ENCODE measurements at places on chromosomes 12 and 14.
A peak's percentile ranks its signal among the peaks of the same experiment; 100 is the strongest.

- DNase-seq: no peak
These were observed 2.0 kb upstream of the MDM1 start for GRCh38 chr12:68334132-68334531.

DNA sequence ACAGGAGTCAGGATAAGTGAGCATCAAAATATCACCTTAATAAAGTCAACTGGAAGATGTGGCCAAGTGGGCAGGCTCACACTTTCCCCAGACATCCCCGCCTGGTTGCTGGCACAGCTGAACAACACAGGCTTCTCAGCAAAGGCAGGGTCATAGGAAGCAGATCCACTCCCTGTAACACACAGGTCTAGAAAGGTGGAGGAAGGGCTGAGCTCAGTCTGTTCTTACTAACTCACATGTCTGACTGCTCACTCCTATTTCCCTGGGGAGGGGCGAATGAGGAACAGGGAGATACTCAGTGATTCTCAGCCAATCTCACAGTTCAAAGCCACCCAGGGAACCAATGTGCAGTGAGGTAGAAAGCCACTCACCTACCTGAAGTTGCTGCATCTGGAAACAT, 45.0 kb upstream of the AMN1 start:
- peak; percentile 53 for DNase-seq

DNA sequence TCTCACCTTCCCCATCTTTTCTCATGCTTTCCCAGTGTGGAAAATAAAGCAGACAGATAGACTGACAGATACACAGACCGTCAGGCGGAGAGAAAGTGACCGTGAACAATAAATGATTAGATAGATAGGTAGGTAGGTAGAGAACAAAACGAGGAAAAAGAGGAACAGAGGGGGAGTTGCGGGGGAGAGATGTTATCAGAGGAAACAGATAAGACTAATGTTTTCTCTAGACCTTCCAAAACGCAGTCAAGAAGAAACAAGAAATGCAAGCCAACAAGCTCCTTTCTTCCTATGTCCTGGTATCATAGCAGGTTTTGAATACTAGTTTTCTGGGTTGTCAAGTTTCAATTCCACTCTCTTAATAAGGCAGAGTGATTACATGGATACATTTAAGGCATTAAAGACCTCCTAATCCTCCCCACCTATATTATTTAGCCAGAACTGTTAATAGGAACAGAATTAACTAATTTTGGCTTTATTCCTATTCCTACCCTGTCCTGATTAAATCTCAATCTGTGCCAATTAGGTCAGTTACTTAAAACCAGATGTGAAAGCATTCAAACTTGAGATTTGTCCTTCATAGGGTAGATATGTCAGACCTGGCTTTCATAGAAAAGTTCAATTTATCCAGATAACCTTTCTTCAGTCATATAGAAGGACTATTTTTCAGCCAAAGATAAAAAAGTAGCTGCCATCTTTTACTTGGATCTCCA, 89.0 kb upstream of the PTPRR start:
- DNase-seq: no peak

- no peak for DNase-seq
These were observed 47.2 kb downstream of the FGD4 start for GRCh38 chr12:32446316-32447119.

GRCh38 chr12:123498126-123498825, 35.2 kb downstream of the RILPL1 start:
- peak; percentile 39 for DNase-seq

- no peak for DNase-seq
These were observed 50.7 kb upstream of the ATF7IP start for GRCh38 chr12:14314801-14315200.

- no peak for DNase-seq
These were observed 127.7 kb downstream of the TMEM30B start for GRCh38 chr14:61153431-61153830.

- DNase-seq: no peak
These were observed 9.3 kb downstream of the PEBP1 start for GRCh38 chr12:118145113-118145797.

GRCh38 chr14:75279763-75280290, 1.2 kb downstream of the FOS start:
- no peak for DNase-seq

DNA sequence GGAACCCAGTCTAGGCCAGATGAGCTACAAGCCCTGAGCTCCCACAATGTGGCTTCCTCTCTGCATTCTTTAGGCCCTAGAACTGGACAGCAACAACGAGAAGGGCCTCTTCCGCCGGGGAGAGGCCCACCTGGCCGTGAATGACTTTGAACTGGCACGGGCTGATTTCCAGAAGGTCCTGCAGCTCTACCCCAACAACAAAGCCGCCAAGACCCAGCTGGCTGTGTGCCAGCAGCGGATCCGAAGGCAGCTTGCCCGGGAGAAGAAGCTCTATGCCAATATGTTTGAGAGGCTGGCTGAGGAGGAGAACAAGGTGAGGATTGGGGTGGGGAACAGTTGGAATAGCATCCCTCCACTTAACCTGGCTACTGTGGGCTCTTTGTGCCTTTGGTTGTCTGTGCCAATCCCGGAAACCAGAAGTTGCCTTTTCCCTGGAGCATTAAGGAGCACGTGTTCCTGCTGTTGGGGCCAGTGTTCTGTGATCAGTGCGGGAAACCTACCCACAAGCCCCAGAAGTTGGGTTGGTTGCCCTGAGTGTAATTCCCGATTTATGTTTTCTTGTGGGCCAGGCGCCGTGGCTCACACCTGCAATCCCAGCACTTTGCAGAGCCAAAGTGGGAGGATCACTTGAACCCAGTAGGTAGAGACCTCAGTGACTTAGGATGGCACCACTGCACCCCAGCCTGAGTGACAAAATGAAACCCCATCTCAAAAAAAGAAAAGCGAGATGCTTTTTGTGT, 6.4 kb downstream of the FKBP4 start:
- no peak for DNase-seq

GRCh38 chr12:6279256-6279628, 31.2 kb upstream of the PLEKHG6 start:
- no peak for DNase-seq

DNA sequence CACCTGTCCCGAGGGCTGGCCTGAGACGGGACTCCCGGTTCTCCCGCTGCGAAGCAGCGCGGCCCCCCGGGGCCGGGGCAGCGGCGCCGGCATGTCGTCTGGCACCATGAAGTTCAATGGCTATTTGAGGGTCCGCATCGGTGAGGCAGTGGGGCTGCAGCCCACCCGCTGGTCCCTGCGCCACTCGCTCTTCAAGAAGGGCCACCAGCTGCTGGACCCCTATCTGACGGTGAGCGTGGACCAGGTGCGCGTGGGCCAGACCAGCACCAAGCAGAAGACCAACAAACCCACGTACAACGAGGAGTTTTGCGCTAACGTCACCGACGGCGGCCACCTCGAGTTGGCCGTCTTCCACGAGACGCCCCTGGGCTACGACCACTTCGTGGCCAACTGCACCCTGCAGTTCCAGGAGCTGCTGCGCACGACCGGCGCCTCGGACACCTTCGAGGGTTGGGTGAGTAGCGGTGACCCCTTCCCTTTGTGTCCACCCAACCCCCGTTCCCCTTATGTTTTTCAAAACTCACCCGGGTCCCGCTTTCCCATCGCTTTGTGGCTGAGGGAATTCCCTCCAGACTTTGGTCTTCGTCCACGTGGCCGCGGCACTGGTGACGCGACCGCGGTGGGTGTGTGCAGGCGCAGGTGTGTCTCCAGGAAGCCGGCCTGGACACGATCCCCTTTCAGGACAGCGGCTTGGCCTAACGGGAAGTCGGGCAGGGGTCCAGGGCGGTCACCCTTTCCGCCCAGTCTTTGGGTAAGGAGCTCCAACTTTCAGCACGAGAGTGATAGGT, 826 bp downstream of the PRKCH start:
- no peak for DNase-seq

- no peak for DNase-seq
These were observed 102.5 kb downstream of the LGMN start for GRCh38 chr14:92645841-92646478.

DNA sequence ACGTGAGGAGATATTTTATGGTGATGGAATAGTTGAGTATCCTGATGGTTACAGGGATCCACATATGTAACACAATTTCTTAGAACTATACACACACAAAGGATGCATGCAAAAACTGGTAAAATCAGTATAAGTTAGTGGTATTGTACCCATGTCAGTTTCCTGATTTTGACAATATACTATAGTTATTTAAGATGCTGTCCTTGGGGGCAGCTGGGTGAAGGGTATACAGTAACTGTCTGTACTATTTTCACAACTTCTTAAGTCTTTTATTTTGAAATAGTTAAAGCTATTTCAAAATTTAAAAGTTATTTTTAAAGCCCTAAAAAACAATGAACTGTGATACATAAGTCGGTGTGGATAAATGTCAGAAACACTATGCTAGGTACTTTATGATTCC, 24.5 kb upstream of the POLR3B start:
- no peak for DNase-seq

DNA sequence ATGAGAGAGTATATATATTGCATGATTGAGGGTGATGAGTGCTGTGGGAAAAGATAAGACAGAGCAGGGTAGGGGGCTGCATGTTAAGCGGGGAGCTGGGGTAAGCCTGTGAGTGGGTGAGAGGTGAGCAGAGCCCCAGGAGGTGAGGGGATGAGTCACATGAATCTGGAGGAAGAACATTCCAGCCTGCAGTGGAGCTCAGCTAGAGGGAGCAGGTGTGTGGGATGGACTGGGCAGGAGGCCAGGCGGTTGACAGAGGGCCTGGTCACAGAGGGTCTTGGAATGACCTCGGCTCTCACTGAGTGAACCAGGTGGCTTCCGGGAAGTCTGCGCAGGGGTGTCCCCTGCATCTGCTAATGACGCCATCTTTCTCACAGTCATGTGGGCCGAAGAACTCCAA, 44.4 kb downstream of the GIT2 start:
- DNase-seq: no peak

DNA sequence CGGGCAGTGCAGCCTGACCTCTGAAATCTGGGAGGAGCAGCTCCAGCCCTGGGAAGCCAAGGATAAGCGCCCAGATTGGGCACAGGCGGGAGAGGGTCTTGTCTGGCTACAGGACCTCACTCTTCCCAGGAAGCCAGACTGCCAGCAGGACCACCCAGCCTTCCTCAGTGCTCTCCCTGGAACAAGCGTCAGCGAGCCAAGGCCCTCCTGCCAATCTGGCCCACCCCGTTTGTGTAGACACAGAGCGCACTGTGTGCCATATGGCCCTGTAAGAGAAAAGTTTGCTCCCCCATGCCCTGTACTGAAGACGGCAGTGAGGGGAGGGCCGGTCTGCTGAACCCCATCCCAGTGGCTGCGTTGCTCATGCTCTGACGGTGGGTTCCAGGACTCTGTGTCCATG, 1.2 kb upstream of the C14orf180 start:
- DNase-seq: no peak

- no peak for DNase-seq
These were observed 29.1 kb upstream of the AEBP2 start for GRCh38 chr12:19410211-19410610.

DNA sequence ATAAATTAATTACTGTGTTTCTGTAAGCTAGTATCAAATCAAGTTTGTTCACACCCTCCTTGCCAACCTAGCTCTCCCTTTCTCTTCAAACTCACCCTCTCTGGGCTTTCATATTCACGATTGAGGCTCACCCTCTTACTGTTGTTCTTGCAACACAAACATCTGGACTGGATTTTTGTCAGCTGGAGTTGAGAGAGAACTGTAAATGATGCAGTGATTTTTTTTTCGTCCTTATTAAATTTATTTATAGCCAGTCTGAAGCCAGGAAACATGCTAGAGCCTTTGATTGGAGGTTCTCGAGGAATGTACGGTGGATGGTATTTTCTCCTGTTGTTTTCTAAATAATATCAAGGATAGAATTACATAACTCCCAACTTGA, 485.1 kb downstream of the ZFP36L1 start:
- no peak for DNase-seq

DNA sequence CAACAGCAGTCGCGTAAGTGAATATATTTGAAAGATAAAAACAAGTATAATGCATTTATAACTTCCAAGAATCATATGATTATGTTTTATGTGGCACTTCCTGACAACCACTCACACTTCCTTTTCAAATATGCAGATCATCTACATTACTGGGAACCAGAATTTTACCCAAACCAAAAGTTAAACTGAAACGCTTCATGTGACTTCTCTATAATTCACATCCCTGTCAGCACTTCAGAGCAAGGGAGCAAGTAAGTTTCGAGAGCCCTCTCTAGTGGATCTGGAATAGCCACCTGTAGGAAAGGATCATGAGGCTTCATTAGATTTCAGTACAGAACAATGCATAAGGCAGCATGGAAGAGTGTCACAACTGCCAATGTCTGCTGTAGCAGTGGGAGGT, 13.7 kb upstream of the ALX1 start:
- DNase-seq: no peak

DNA sequence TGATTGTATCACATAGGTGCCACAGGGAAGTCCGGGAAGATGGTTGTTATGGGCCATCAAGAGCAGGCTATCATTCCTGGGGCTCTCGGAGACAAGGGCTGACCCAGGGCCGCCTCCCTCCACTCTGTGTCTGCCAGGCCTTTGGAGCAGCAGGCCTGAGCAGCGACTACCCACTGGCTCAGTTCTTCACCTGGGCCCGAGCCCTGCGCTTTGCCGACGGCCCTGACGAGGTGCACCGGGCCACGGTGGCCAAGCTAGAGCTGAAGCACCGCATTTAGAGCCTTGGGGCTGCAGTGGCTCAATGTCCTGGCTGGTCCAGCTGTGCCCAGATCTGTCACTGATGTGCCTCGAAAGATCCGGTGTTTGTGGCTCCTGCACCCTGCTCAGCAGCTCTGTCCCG, 10.5 kb upstream of the ALDH2 start:
- DNase-seq: no peak

DNA sequence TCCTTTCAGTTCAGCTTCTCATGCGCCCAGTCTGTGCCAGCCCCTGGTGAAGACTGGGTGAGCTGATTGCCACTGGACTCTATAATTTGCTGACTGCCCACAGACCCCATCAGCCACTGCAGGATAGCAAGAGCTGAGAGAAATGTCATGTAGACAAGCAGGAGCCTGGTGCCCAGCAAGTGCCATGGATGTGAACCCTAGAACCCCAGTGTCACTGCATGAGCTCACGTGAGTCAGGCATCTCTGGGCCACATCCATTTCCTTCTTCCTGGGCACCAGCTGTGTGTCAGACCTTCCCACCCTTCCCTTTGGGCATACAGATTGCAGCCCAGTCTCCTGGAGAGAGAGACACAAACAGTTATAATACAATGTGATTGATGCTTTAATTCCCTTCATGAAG, 73.8 kb downstream of the NTF3 start:
- DNase-seq: no peak

DNA sequence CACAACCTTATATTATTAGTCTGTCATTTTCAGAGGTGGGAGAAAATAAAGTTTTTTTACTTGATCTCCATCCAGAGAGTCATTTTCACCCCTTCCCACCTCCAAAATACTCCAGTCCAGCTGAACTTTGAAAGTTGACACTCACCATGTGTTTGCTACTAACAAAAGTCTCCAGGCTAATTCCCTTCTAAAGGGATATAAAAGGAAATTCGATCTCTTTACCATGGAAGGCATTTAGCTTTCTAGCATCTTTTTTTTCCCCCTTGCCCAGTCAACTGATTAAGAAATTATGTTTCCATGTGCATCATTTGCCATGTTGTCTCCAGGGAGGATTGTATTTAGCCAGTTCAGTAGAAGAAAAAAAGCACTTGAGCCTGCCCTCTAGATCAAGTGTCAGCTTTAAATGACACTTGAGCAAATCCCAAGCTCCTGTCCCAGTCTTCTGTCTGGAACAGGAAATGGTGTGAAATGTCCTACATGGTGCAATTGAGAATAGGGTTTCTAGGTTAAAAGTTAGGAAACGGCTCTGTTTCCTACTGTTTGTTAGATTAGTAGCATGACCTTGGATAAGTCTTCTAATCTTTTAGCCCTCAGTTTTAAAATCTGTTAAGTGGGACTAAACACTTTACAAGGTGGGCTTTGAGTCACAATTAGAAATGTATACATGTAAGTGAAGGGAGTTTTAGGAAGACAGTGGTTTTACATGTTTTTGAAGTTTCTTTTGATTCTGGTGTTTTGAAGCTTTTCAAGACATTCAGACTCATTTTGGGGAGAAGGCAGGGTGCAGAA, 67.2 kb downstream of the GNS start:
- no peak for DNase-seq

Data from HuH-7.5 (cell line).